GM12878 (cell line): ENCODE measurements at places on chromosomes 2 and 18.

GRCh38 chr2:58291726-58292438 lies 50.8 kb upstream of the FANCL start:
- no peak for DNase-seq

- no peak for DNase-seq
Measured at GRCh38 chr18:40685219-40685618, 1269.8 kb upstream of the PIK3C3 start.

GRCh38 chr2:191415101-191415500 lies 169.9 kb downstream of the MYO1B start:
- DNase-seq = no peak

DNA sequence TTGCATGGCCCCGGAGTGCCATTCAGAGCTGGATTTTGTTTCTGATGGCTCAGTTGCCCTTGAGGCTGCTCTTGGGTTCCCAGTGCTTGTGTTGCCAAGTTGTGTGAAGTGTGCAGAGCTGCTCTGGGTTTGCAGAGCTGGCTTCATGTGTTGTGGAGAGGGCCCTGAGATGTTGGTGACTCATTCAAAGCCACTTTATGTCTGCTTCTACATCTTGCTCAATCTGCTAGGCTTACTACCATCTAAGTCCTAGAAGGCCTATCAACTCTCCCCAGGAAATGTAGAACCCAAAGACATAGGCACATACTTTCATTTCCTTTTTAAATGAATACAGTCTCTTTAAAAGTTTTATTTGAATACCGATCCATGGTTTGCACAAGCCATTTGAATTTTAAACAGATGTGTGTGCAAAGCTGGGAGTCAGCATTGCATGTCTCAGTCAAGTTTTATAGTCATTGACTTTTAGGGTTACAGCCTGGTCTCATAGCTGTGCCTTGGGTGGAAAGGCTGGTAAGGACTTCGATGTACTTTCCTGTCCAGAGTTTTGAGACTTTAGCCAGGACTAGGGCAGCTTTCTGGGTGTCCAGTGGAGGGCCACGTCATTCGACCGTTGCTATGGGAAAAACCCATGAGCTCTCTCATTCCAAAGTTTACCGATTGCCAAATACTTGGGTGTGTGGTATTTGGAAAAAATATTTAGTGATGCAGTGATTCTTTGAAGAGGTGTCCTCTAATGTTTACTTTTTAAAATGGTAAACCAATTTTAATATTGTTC lies 105.0 kb downstream of the LTBP1 start:
- no peak for DNase-seq

- no peak for DNase-seq
Measured at GRCh38 chr2:80035749-80036285, 268.7 kb downstream of the LRRTM1 start.

GRCh38 chr2:151520976-151521375 lies 111.3 kb downstream of the RIF1 start:
- no peak for DNase-seq

DNA sequence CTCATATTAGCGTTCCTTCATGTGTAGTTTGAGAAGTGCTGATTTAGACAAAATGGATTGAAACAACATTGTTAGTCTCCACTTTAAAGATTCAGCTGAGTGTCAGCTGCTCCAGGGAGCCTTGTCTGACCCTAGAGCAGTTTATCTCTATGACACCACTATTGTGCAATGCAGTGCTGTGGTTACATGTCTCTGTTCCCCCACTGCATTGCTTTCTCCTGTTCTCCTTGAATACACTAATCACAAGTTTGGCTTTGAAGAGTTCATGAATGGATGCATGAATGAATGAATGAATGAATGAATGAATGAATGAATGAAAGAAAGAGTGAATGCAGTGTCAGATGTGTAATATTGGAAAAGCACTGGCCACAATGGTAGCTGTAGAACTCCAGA lies 38.3 kb downstream of the GCG start:
- no peak for DNase-seq
